ENCODE measurements at places on chromosomes 6 and 20. TPM values are rescaled to one million over a fixed set of nuclear protein-coding genes. Genes with fewer than 3 reads are reported as not detected.
A peak's percentile ranks its signal among the peaks of the same experiment; 100 is the strongest.

TFAP2D gene
- total RNA-seq = not detected

RAB44 gene
- total RNA-seq = not detected

MLIP gene
- not detected for total RNA-seq

FOXC1 gene
- total RNA-seq = 7.1 TPM

TFAP2B gene
- not detected for total RNA-seq

CYP21A2 gene
- 0.63 TPM for total RNA-seq

PTCHD4 gene
- 0.11 TPM for total RNA-seq

CLPSL1 gene
- total RNA-seq = not detected

SCGN gene
- total RNA-seq = not detected

POLR1H gene
- 27.2 TPM for total RNA-seq

SFTA2 gene
- not detected for total RNA-seq

DNA sequence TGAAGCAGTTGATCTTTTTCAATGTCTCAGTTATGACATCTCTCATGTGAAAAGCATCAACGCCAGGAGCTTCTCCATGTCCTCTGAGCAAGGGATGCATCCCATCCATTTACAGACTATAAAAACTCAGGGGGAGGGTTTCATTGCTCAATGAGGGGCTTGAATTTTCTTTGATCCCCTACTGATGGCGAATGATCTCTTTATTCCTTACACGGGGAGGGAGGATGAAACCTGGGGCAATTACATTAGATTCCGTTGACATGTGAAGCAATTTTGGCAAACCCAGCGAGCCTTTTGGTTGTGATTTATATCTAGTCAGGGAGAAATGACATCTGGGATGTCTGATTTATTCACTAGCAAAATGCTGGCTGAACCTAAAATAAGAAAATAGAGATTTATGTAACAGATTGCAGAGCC lies 268.9 kb downstream of the HIVEP2 start:
- no peak for DNase-seq
- no peak overlapping the region for H3K4me3 ChIP-seq
- peaks cover 10% of the 10 kb centered on the region for H3K27me3 ChIP-seq
- no peak overlapping the region for H3K27ac ChIP-seq
- no peaks in the 10 kb centered on the region for H3K36me3 ChIP-seq
- H3K4me1 ChIP-seq = no peaks in the 10 kb centered on the region

GRCh38 chr20:7696311-7696710 lies 243.9 kb downstream of the HAO1 start:
- H3K36me3 ChIP-seq = no peaks in the 10 kb centered on the region
- no peaks in the 10 kb centered on the region for H3K4me1 ChIP-seq
- H3K27me3 ChIP-seq = no peaks in the 10 kb centered on the region
- no peak overlapping the region for H3K27ac ChIP-seq

DNA sequence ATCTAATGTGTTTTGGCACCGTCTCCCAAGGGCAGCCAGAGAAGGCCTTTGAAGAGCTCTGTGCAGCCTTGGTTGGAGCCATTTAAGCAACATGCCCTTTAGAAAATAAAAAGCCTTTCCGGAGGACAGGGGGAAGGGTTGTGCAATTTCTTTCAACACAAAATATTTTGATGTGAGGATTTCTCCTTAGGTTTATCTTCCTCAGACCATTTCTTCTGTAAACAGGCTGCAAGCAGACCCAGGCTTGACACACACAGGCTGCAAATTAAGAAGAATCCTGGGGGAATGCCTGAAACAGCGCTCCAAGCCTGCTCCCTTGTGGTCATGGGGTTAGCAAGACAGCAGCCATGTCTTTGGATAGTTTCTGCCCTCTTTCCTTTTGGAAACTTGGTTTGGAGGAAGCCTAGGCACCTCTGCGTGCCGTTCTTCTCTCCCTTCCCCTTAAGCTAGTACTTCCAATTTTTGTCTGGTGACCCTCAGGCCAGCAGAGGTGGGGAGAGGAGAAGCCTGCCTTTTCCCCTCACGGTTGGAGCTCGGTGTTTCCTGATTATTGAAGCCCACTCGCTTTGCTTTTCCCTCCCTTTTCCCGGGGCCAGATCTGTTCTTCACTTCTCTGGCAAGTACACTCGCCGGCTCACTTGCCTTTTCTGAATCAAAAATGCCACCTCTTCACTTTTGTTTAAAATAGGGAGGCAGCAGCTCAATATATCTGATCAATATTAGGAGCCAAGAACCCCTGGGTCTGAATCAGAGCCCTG lies 39.6 kb upstream of the NOX3 start:
- H3K27ac ChIP-seq = no peak overlapping the region
- H3K4me3 ChIP-seq = no peak overlapping the region
- DNase-seq = peak; percentile 82
- H3K4me1 ChIP-seq = peaks cover 13% of the 10 kb centered on the region

DNA sequence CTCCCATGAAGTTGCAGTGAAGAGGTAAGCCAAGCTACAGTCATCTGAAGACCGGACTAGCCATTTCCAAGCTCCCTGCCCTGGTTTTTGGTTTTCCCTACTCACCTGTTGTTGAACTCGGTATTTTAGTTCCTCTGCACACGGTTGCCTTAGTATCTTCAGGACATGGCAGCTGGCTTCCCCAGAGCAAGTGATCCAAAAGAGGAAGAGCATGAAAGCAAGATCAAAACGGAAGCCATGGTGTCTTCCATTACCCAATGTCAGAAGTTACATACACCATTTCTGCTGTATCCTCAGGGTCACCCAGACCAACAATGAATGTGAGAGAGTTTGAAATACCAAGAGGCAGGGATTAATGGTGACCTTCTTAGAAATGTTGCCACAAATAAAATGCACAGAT lies 276.6 kb upstream of the CNR1 start:
- no peak for DNase-seq
- no peak overlapping the region for H3K27ac ChIP-seq
- no peak overlapping the region for H3K4me3 ChIP-seq
- no peaks in the 10 kb centered on the region for H3K36me3 ChIP-seq

DNA sequence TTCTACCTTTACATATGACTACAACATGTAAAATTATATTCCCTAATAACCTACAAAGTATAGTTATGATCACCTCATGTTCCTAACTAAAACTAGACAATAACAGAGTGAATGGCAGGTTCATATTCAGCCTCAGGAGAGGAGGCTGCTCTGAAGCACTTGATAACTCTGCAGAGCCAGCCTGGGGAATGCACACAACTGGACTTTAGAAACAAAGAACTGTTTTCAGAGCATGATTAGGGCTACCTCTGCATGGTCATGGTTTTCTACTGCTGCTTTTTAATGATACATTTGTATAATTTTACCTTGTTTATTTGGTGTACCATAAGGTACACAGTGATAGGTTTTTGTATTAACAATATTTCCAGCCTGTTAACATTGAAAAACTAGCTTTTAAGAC lies 50.3 kb downstream of the TRPC4AP start:
- no peak for DNase-seq
- no peak overlapping the region for H3K27ac ChIP-seq
- H3K4me3 ChIP-seq = no peak overlapping the region
- H3K4me1 ChIP-seq = no peaks in the 10 kb centered on the region
- peaks cover 68% of the 10 kb centered on the region for H3K36me3 ChIP-seq

DNA sequence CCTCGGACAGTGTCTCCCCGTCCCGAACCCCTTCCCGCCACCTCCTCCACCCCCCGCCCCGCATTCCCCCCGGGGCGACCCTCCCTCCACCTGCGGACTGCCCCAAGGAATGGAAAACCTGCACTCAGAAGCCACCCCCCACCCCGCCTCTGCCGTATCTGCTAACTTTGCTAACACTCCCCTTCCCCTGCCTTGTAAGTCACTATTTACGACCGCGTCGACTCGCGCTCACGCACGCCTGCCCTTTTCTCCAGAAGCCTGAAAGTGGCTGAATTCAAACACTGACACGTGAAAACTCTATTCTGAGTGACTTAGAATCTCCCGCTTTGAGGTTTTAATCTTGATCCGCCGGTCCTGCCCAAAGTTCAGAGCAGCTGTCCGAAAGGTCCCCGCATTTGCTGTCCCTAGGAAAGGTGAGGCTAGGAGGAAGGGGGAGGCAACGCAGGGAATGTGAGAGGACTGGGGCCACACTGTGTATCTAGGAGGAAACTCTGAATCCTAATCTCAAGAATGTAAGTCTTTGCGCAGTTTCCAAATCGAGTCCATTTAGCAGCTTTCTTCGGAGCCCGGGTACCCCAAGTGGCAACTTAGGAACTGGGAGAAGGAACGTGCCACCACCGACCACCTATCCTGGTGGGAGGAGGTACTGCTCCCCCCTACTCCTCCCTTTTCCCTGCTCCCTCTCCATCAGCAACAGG lies 9.3 kb upstream of the POU3F2 start:
- no peaks in the 10 kb centered on the region for H3K36me3 ChIP-seq
- no peaks in the 10 kb centered on the region for H3K4me1 ChIP-seq
- H3K4me3 ChIP-seq = peak overlapping the region; percentile 84
- DNase-seq = peak; percentile 74
- peaks cover 90% of the 10 kb centered on the region for H3K27me3 ChIP-seq

DNA sequence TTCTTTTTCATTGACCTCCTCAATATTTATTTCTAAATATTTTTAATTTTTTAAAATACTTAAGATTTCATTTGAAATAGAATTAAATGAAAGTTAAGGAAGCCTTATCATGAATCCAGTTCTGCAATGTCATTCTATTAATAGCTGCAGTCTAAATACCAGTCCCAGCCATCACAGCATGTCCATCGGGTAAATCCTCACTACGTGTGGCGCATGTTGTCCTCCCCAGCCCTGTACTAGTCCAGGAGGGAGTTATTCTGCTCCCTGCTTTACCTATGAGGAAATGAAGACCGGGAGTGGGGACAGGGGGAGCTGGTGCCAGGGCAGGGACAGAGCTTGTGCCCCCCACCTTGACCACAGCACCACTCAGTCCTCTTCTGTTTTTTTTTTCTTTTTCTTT lies 125.1 kb upstream of the QKI start:
- no peaks in the 10 kb centered on the region for H3K36me3 ChIP-seq
- no peak for DNase-seq
- H3K27me3 ChIP-seq = no peaks in the 10 kb centered on the region
- no peaks in the 10 kb centered on the region for H3K4me1 ChIP-seq

GRCh38 chr6:50862176-50862575 lies 43.5 kb downstream of the TFAP2B start:
- peaks cover 67% of the 10 kb centered on the region for H3K27me3 ChIP-seq
- DNase-seq = no peak
- H3K36me3 ChIP-seq = no peaks in the 10 kb centered on the region
- no peak overlapping the region for H3K27ac ChIP-seq
- H3K4me3 ChIP-seq = no peak overlapping the region

GRCh38 chr6:125981571-125982185 lies 4.7 kb upstream of the TRMT11 start:
- H3K27ac ChIP-seq = no peak overlapping the region
- no peaks in the 10 kb centered on the region for H3K27me3 ChIP-seq

DNA sequence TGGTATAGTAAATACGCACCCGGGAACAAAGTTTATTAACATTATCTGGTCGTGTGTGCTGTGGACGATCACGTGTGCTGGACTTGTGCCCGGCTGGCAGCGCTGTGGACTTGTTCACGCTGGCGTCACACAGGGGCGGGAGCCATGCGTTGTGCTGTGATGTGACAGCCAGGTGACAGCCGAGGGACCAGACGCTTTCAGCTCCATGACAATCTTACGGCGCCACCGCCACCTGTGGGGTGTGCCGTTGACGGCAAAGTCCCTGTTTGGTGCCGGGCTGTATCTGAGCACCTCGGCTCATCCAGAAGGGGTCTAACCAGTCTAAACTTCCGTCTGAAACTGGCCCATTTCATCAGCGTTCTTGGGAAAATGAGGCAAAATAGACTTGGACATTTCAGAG lies 25.2 kb downstream of the DLL1 start:
- H3K27me3 ChIP-seq = no peaks in the 10 kb centered on the region
- no peak for DNase-seq
- no peaks in the 10 kb centered on the region for H3K36me3 ChIP-seq
- H3K4me3 ChIP-seq = no peak overlapping the region
- H3K4me1 ChIP-seq = peaks cover 8% of the 10 kb centered on the region
- H3K27ac ChIP-seq = peak overlapping the region; percentile 62

DNA sequence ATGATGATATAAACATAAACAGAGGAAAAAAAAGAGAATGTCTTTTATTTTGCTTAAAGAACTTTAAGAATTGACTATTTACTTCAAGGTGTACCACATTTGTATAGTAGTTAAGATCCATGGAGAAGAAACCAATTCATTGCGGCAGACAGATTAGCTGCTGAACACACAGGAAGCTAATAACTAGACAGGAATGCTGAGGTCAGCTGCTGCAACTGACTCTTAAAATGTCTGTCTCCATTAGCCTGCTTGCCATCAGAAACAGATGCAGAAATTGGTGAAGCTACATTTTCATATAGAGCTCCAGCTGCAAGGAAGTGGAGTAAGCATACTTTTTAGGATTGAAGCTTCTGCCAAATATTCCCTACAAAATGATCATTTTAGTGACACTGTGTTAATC lies 939.5 kb downstream of the EPHA7 start:
- H3K36me3 ChIP-seq = no peaks in the 10 kb centered on the region
- H3K4me1 ChIP-seq = no peaks in the 10 kb centered on the region
- DNase-seq = no peak
- no peak overlapping the region for H3K27ac ChIP-seq

DNA sequence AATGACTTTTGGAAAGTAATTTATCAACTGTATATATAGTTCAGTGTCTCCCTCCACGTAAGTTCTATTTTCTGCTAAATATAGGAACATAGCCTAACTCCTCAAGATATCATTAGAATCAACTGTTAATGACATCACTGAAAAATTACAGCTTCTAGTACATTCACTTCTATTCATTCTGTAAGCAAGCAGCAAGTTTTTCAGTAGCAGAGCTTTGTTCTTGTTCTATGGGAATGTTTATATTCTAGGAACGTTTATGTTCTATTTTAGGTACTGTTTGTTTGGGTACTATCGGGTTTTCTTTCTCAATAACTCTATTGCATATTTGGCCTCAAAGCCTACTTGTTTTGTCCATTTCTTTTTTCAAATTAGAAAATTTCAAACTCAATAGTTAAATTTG lies 525.6 kb downstream of the EPHA7 start:
- no peaks in the 10 kb centered on the region for H3K36me3 ChIP-seq
- DNase-seq = no peak
- H3K27ac ChIP-seq = no peak overlapping the region
- no peaks in the 10 kb centered on the region for H3K27me3 ChIP-seq

GRCh38 chr20:37600486-37600885 lies 72.8 kb upstream of the BLCAP start:
- peaks cover 7% of the 10 kb centered on the region for H3K27me3 ChIP-seq
- DNase-seq = no peak
- no peak overlapping the region for H3K27ac ChIP-seq

GRCh38 chr6:108689272-108690161 lies 128.8 kb downstream of the FOXO3 start:
- no peak overlapping the region for H3K27ac ChIP-seq
- H3K4me1 ChIP-seq = no peaks in the 10 kb centered on the region
- no peaks in the 10 kb centered on the region for H3K36me3 ChIP-seq
- DNase-seq = peak; percentile 35
- H3K27me3 ChIP-seq = no peaks in the 10 kb centered on the region

- H3K4me3 ChIP-seq = no peak overlapping the region
- DNase-seq = no peak
- H3K27me3 ChIP-seq = no peaks in the 10 kb centered on the region
Observed at GRCh38 chr6:65908065-65908464, 201.0 kb upstream of the EYS start.

- H3K27me3 ChIP-seq = no peaks in the 10 kb centered on the region
- DNase-seq = no peak
- H3K27ac ChIP-seq = no peak overlapping the region
- no peaks in the 10 kb centered on the region for H3K4me1 ChIP-seq
Observed at GRCh38 chr6:132285004-132285780, 116.1 kb downstream of the MOXD1 start.

GRCh38 chr20:31943052-31943471 lies 8.8 kb downstream of the PDRG1 start:
- H3K4me1 ChIP-seq = no peaks in the 10 kb centered on the region
- no peak for DNase-seq
- H3K36me3 ChIP-seq = peaks cover 37% of the 10 kb centered on the region
- no peaks in the 10 kb centered on the region for H3K27me3 ChIP-seq

GRCh38 chr20:34435589-34435988 lies 72.5 kb downstream of the ITCH start:
- H3K4me1 ChIP-seq = no peaks in the 10 kb centered on the region
- H3K27ac ChIP-seq = no peak overlapping the region
- H3K36me3 ChIP-seq = peaks cover 67% of the 10 kb centered on the region
- DNase-seq = no peak

All from endodermal cell (in vitro differentiated cells).